Posterior cingulate gyrus (tissue), 11 donors: ENCODE measurements at places on chromosomes 11 and 22.

DNA sequence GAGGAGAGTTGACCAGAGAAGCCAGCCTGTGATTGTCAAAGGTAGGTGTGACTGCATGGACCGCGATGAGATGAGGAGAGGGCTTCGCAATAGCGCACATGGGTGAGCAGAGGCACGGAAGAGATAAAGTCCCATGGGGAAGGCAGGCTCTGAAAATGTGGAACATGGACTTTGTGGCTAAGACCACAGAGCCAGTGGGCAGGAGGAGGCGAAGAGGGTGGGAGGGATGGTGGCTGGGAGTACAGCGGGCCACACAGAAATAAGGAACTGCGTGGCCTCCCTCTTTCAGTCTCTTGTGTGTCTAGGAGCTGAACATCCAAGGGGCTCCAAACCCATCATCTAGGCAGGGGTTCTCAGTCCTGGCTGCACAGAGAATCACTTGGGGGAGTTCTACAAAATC, 98.6 kb downstream of the TENM4 start:
- DNase-seq = peak; percentile 19

DNA sequence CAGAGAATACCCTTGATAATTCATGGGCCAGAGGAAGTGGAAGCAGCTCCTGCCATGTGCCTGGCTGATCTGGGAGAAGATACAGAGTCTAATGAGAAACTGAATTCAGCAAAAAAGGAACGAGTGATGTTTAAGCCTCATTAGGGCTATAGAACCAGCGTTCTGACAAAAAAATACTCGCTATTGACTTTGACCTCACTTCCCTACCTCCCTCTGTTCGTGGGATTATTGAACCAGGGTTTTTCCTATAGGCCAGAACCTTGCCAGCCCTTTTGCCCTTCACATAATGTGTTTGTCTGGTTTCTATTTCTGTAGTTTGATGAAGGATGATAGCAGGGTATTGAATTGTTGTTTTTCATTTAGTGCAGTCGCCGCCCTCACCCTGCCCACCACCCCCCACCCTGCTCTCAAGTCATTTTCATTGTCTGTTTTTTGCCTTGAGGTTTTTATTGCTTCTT, 7.6 kb upstream of the RBFOX2 start:
- DNase-seq = no peak

DNA sequence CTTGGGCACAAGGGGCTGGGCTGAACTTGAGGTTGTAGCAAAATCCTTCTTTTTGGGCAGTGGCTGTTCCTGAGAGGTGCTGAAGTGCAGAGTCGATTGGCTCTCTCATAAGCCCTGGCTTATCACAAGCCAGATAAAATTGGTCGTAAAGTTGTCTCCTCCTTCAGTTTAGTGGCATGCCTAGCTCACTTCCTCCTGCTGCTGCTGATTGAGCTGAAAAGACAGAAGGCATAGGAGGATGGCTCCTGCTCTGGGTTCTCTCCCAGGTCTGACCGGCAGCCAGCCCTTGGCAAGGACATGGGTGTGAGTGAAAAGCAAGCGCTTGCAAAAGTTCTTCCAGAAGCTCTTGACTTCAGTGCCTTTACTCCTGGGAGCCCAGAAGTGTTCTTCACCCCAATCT, 83.9 kb downstream of the LDLRAD3 start:
- no peak for DNase-seq

GRCh38 chr11:46485856-46486443, 94.4 kb upstream of the CHRM4 start:
- DNase-seq = no peak

DNA sequence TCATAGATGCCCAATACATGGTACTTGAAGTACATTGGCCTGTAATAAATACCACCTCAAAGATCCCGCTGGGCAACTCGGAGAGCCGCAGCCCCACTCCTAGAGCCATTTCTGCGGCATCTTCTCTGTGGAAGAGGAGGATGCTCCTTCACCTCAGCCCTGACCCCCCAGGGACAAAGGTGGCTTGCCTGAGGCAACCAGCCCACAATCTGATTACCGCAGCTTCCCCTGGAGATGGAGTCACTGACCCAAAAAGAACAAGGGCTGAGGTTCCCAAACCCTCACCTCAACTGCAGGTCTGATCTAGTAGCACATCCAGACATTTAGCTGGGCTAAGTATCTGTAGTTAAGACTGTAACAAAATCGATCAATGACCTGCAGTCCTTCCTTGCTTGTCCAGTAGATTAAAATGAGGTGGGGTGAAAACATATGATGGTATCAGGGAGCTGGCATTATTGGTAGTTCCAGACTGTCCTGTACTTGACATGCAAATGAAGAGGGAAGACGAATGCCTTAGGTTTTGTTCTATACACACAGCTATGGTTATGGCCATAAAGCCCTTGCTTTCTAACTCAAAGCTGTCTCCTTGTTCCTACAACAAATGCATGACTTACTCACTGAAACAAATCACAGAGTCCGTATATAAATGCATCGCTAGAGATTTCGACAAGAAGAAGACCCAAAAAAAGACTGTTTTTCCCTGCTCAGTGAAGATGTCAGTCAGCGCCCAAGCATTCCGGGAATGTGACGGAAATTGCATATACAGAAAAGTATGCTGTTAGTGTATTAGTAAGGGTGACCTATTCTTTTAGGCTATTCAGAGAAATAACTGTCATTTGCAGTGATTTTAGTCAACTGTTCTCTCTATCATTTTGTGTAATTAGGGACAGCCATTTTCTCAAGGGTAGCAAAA, 33.7 kb downstream of the C11orf71 start:
- no peak for DNase-seq

DNA sequence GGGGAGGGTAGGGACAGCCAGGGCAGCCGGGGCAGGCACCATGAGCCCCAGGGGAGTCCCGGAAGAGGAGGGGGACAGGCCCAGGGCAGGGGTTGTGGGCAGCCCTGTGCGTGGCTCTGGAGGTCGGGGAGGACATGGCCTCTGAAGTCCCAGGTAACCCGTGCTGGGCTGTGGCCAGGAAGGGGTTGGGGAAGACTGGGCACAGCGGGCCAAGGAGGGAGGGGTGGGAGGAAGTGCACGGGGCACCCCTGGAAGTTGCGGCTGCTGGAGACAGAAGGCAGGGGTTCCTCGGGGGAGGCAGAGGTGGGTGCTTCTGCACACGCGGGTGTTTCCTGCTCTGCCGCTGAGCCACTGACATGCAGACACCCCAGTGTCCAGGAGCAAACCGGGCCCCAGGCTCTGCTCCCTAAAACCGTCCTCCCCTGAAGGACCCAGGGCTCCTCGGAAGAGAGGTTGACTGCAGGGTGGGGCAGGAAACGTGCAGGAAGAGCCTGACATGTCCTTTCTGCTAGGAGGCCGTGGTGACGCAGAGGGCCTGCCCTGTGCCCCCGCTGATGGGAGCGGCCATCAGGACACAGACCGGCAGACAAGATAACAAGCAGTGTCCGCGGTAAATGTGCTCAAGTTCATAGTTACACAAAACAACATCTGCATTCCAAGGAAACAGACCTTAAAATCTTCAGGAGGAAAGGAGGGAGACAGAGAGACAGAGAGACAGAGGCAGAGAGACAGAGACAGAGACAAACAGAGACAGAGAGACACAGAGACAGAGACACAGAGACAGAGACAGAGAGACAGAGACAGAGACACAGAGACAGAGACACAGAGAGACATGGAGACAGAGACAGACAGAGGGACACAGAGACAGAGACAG, 5.7 kb downstream of the TNNI2 start:
- no peak for DNase-seq

- no peak for DNase-seq
Measured at GRCh38 chr11:78841456-78842060, 266.9 kb upstream of the NARS2 start.

DNA sequence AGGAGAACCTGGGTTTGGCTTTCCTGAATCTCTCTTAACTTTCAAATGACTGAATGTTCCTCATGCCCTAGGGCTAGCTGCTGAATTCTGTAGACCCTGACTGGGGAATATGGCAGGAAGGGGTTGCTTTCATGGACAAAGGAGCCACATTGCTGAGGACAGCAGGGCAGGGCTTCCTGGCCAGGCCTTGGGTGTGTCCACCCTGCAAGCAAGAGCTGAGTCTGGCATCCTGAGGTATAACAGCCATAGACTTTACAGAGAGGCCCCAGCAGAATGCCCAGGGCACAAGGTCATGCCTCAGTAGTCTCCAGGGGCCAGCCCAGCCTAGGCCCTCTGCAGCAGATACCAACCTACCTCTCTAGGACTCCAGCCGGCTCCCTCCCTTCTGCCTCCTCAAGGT, 102.2 kb upstream of the RAG2 start:
- no peak for DNase-seq

DNA sequence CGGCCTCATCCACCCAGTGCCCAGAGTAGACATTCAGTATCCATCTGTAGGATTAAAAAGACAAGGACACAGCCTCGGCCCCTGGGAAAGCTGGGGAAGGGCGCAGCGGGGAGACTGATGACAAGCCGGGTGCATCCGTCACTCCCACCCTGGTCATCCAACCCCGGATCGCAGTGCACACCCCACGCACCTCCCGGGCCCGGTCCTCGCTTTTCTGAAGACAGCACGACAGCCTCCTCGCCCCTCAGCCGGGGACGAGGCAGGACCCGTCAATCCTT, 1.1 kb downstream of the FCHSD2 start:
- peak; percentile 90 for DNase-seq

DNA sequence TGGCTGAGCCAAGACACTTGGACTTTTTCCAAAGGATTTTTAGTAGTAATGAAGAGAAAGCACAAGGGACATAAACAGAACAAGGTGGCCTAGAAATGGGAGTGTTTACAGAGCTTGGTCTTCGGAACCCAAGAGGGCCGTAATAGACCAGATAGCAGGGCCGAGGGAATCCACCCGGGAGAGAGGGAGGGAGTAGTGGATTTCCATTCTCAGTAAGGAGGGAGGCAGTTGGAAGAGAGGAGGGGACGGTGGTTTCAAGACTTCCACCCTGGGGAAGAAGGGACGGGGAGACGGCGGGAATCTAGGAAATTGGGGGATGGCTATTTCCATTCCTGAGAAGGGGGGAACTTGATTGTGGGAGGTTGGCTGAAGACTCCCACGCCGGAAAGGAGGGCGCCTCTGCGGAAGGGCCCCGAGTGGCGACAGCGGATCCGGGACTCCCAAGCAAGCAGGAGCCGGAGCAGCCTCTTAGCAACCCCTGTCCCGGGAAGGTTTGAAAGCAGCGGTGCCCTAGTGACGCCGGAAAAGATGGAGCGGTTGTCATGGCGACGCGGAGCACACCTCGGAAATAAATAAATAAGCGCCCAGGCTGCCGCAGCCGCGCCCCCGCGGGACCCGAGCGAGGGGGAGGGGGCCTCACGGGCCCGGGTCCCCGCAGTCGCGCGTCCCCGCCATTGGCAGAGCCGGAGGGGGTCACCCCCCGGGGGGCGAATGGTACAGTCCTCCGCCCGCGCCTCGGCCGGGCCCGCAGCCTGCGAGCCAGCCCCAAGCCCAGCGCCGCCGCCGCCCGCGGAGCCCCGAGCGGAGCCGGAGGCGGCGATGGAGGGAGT, 31.6 kb downstream of the EIF3F start:
- DNase-seq = peak; percentile 45

DNA sequence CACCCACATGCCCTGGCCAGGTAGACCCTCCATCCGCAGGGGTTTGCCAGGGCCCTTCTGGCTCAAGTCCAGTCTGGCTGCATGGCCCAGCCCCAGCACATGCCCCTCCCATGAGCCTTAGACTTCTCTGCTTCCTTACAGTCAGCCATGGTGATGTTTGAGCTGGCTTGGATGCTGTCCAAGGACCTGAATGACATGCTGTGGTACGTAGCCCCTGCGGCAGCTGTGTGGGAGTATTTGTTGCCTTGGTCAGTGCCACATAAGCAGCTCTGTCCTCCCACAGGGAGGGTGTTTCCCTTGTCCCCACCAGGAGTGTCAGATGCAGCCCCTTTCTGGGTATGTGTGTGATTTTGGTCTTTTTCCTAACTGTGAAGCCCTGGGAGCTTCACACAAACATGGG, 17.5 kb downstream of the CDC45 start:
- no peak for DNase-seq

GRCh38 chr11:112260490-112260889, at the start of gene PLET1:
TSS of gene PLET1 (minus strand) at chr11:112260860. CDS start at chr11:112260589, 271 bp downstream.
- DNase-seq = no peak

GRCh38 chr11:88909500-88909899, 156.3 kb downstream of the GRM5 start:
- DNase-seq = no peak

DNA sequence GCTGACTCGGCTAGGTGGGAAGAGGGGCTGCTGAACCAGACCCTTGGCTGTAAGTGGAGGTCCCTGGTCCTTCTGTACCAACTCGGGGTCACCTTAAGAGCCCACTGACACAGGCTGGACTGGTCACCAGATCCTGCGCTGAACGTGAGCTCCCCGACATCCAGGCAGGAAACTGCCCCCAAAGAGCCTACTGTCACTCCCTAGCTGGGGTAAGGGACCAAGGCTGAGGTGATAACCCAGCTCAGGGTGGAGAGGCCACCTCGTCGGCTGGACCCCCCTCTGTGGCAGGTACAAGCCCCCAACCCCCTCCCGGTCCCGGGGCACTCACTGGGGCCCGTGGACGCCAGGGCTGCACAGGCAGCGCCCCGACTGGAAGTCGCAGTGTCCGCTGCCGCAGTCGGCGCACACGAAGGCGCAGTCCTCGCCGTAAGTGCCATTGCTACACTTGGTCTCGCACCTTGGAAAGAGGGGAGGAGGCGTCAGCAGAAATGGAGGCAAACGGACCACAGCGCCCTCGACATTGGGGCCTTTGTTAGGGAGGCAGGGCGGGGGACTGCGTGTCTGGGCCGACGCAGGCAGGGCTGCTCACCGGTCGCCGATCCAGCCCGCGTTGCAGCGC, 7.4 kb downstream of the SCARF2 start:
- no peak for DNase-seq

- no peak for DNase-seq
Measured at GRCh38 chr11:127338380-127339259, 338.1 kb upstream of the KIRREL3 start.

- DNase-seq = no peak
Measured at GRCh38 chr22:28103596-28103995, 184.5 kb upstream of the PITPNB start.

- DNase-seq = peak; percentile 75
Measured at GRCh38 chr22:43843783-43844530, 18.4 kb downstream of the SULT4A1 start.

- DNase-seq = no peak
Measured at GRCh38 chr11:1049071-1049405, 12.5 kb upstream of the MUC6 start.

- DNase-seq = no peak
Measured at GRCh38 chr11:24634606-24635160, 137.8 kb downstream of the LUZP2 start.

- no peak for DNase-seq
Measured at GRCh38 chr22:28002863-28003565, 84.0 kb upstream of the PITPNB start.

DNA sequence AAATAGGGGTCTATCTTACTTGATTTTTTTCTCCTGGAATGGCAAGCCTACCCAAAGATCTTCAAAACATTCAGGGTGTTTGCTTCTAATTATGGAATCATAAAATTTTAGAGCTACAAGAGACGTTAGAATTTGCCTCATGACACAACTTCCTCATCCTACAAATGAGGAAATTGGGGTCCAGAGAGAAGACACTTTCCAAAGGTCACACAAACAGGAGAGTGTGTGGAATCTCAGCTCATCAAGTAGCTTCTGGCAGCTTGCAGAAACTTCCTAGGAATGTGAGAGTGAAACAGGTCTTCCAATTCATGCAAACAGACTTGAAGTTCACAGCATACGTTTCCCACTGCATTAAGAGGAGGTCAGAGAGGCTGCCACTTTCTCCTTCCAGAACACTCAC, 976.0 kb downstream of the OPCML start:
- DNase-seq = no peak
